ENCODE measurements at places on chromosomes 6 and 20. TPM values are rescaled to one million over a fixed set of nuclear protein-coding genes. Genes with fewer than 3 reads are reported as not detected.

Gene MCHR2
- not detected for total RNA-seq

- H3K4me3 ChIP-seq = no peak overlapping the region
- H3K27ac ChIP-seq = no peak overlapping the region
- no peaks in the 10 kb centered on the region for H3K36me3 ChIP-seq
- no peaks in the 10 kb centered on the region for H3K27me3 ChIP-seq
- H3K4me1 ChIP-seq = no peaks in the 10 kb centered on the region
Measured at GRCh38 chr6:144619966-144620365, 334.8 kb downstream of the UTRN start.

GRCh38 chr6:8100159-8100854, 2.0 kb downstream of the EEF1E1 start:
- H3K27me3 ChIP-seq = no peaks in the 10 kb centered on the region
- no peak overlapping the region for H3K4me3 ChIP-seq
- H3K4me1 ChIP-seq = no peaks in the 10 kb centered on the region
- no peak overlapping the region for H3K27ac ChIP-seq
- DNase-seq = no peak
- no peaks in the 10 kb centered on the region for H3K36me3 ChIP-seq

- H3K27ac ChIP-seq = no peak overlapping the region
- DNase-seq = no peak
- H3K4me3 ChIP-seq = no peak overlapping the region
- no peaks in the 10 kb centered on the region for H3K27me3 ChIP-seq
- no peaks in the 10 kb centered on the region for H3K36me3 ChIP-seq
Measured at GRCh38 chr6:24979176-24979575, 43.4 kb upstream of the RIPOR2 start.

Gene SEL1L2
- total RNA-seq = 1.2 TPM

All from psoas muscle (tissue), 8 donors.